MCF 10A (cell line): ENCODE measurements at places on chromosomes 16 and 17.

- no peak for DNase-seq
Observed at GRCh38 chr16:15610369-15610871, 32.5 kb downstream of the MARF1 start.

DNA sequence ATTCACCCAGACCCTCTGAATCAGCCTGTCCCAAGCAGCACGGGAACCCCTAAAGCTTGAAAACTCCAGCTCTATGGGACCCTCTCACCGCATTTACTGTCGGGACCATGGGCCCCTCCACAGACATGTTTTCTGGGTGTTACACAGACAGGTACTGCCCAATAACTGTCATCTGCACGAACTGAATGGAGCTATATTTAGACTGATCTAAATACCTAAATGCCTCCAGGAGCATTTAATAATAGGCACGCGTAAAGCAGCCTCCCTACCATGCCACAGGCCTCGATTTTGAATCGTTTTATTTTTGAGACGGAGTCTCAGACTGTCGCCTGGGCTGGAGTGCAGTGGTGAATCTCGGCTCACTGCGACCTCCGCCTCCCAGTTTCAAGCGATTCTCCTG is 49.7 kb downstream of the EMP2 start:
- DNase-seq = no peak

DNA sequence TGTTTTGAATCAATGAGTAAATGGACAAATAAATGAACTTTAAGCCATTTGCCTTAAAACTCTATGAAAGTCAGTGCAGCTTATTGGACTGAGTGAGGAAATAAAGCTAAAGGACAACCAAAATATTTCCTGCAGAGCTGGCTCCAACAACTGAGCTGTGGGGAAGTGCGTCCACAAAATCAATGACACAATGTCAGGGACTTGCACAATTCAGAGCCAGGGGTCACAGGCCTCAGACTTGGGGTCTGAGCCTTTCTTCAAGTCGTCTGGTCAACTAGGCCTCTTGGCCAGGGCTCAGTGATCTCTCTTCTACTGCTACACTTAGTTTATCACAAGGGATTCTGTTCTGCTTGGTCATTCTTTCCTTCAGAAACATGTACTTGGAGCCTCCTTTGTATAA is 26.2 kb upstream of the RHBDL3 start:
- no peak for DNase-seq

GRCh38 chr17:55433629-55434422 is 12.2 kb upstream of the MMD start:
- peak; percentile 95 for DNase-seq

DNA sequence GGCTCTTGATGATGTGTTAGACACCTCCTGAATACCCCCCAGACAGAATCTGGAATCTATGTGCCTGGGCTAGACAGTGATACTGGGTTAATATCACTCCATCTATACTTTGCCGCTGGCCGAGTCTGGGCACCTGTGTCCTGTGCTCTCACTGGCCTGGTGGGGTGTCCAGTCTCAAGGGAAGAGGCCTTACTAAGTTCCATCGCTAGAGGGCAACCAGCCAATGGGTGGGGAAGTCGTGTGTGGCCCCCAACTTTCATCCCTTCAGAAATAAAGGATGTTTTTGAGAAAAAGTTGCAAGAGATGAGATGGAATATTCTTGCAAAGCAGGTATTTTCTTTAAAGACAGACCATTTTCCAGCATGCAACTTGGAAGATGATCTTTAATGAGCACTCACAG is 1.6 kb upstream of the GLP2R start:
- no peak for DNase-seq

DNA sequence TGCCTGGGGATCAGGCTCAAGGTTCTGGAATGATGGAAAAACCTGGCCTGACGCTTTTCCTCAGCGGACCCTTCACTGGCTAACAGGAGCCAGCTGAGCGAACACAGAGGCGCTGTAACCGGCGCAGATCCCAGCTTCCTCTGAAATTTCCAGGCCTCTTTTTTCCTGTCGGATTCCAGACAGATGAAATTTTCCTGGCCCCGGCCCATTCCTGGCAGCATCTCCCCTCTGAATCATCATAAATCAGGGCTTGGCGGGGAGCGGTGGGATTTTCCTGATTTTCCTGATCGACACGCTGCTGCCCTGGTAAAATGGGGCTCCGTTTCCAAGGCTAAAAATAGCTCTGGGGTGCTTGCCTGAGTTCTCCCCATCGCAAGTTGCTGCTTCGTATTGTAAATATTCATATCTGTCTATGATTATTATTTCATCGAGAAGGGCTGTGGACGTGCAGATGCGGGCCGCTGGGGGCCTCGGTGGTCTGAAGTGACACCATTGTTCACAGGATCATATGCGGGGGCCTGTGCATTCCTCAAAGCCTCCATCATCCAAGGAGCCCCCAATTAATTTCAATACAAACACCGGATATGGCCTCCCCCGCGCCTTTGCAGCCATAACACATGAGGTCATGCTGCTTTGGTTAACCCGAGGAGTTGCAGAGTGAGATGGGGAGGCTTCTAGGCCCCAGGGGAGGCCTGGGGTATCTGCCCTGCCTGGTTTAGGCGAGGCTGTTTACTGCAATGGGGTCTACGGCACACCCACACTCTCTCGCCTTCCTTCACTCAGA is 45.8 kb upstream of the ETV4 start:
- DNase-seq = peak; percentile 62

GRCh38 chr16:56357765-56358322 is 67.5 kb downstream of the AMFR start:
- DNase-seq = no peak

- DNase-seq = no peak
Observed at GRCh38 chr16:67752641-67753040, 33.5 kb upstream of the GFOD2 start.

DNA sequence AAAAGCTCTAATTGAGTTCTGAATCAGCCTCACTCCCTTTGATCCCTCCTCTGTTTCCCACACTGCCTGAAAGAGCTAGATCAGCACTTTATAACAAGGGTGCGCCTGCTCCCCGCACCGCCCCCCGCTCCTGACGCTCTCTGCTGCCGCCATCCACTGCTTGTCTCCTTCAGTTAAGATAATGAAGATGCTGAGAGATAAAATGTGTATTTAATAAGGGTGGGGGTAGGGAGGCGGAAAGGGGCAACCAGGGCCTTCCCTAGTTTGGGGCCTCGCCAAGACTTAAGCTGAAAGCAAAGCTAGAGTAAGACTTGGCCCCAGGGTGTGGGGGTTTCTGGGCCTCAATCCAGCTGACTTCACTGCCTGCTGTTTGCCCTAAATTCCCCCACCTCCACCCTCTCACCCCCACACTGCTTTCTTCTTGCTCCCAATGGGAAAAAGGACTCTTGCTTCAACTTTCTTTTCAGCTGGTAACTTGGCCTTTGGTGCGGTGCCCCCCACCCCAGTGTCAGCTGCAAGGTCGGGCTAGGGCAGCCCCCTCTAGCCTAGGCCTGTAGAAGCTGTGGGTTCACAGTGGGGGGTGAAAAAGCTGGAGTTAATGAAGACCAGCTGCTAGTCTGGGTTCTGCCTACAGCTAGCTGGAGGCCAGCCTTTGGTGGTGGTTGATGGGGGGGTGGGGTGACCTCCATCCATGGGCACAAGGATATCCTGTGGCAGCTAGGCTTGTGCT is 1.8 kb upstream of the RARA start:
- DNase-seq = no peak

DNA sequence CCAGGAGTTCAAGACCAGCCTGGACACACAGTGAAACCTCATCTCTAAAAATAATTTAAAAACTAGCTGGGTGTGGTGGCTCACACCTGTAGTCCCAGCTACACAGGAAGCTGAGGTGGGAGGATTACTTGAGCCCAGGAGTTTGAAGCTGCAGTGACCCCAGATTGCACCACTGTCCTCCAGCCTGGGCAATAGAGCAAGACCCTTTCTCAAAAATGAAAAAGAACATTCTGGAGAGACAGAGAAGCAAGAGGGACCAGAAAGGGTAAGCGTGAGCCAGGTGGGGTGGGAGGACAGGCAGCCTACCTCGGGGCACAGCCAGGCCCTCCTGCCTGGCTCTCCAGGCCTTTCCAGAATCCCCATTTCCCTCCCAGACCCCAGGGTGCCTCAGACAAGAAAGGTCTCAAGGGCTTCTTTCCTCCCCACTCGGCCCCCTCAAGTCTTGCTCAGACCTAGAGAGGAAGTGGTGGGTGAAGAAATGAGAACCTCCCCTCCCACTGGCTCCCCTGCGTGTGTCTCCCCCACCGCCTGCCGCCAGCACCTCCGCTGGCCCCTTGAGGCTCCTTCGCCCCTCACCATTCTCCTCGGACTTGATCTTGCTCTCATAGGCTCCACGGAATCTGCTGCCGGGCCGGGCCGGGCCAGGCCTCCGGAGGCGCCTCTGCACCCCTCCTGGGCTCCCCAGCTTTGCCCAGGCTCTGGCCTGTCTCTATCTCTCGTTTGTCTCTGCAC is 503 bp downstream of the C16orf54 start:
- DNase-seq = no peak

DNA sequence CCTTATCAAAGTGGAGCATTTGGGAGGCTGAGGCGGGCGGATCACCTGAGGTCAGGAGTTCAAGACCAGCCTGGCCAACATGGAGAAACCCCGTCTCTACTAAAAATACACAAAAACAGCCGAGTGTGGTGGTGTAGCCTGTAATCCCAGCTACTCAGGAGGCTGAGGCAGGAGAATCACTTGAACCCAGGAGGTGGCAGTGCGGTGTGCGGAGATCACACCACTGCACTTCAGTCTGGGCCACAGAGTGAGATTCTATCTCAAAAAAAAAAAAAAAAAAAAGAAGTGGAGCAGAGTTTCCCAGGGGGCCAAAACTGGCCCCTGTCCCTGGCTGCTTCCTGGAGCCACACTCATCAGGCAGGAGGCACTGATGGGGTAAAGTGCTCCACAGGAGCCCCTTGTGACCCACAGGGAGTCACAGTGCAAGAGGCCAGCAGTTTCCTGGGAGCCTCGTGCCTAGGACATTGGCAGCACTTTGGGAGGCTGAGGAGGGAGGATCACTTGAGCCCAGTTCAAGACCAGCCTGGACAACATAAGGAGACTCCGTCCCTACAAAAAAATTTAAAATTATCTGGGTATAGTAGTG is 44.4 kb downstream of the RTN4RL1 start:
- no peak for DNase-seq

GRCh38 chr17:45907750-45908395 is 13.5 kb downstream of the MAPT start:
- DNase-seq = no peak

DNA sequence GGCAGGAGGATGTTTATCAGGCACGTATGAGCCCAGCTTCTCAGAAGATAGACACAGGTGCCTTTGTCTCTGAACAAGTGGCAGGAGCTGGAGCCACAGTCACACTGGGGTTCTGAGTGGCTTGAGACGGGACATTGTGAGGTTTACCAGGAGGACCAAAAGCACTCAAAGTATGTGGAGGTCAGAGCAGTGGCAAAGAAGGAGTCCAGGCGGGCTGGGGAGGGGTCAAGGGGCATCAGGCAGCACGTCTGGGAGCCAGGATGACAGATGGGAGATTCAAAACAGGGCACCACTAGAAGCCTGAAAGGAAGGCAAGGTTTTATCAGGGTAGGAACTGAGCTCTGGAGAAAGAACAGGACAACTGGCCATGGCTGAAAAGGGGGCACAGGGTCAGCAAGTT is 67.2 kb upstream of the MARCHF10 start:
- no peak for DNase-seq
